ENCODE measurements at places on chromosomes 11 and 22.

DNA sequence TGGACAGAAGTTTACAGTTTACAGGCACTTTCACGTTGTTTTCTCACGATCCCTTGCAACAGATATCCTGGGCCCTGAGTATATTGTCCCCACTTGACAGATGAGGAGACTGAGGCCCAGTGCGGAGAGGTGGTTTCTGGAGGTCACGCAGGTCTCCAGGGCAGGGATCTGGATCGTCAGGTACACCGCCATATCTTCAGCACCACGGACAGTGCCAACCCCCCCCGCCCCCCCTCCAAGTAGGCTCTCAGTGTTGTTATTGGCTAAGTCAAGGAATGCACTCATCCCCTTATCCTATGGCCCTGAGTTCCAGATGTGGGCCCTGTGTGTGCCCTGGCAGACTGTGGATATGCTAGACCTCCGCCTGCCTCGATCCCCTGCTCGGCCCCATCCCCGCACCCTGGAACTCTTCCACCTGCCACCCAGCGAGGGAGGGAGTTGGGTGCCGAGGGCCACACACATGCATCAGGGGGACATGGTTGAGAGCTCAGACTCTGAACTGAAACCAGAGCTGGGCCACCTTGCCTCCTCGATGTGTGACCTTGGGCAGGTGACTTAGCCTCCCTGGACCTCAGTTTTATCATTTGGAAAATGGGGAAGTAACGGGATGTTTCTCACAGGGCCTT is 37.5 kb downstream of the MPPED1 start:
- no peak for DNase-seq

GRCh38 chr22:34567367-34567766 is 498.6 kb upstream of the ISX start:
- no peak for DNase-seq

- DNase-seq = no peak
Observed at GRCh38 chr11:119307974-119308373, 9.0 kb downstream of the MCAM start.

DNA sequence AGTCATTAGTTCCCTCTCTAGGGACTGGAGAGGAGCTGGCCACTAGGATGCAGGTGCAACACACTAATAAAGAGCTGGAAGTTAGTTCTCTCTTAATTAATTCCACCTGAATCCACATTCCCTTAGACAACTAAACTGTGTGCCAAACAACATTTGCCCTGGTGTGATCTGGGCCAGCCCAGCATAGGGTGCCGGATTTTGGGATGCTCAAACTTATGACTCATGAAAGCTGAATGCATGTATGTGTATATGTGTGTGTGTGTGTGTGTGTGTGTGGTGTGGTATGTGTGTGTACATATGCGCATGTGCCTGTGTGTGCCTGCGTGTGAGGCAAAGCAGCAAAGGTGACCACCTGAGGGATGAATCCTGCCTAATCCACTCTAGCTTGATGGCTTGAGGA is 110.7 kb downstream of the EHF start:
- no peak for DNase-seq

- no peak for DNase-seq
Observed at GRCh38 chr11:74090701-74091100, 80.1 kb downstream of the C2CD3 start.

DNA sequence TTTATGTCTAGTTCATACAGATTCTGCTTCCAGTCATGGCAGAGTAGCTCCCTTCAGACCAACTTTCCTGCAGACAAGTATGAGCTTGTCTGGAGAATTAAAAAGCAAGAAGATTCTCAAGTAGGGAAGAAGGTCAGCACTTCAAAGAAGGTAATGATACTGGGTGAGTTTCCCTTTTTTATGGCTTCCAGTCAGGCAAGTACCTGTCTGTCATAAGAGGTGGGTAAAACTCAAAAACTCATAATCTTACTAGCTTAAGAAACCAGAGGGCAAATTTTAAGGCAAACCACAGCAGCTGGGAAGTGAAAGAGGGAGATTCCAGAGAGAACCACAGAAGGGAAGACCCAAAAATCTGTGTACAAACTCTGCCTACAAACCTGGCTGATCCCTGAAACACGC is 54.2 kb downstream of the DENND5A start:
- no peak for DNase-seq

- DNase-seq = no peak
Observed at GRCh38 chr11:114260077-114260476, 36.1 kb upstream of the NNMT start.

- no peak for DNase-seq
Observed at GRCh38 chr22:25746012-25746373, 4.0 kb downstream of the MYO18B start.

DNA sequence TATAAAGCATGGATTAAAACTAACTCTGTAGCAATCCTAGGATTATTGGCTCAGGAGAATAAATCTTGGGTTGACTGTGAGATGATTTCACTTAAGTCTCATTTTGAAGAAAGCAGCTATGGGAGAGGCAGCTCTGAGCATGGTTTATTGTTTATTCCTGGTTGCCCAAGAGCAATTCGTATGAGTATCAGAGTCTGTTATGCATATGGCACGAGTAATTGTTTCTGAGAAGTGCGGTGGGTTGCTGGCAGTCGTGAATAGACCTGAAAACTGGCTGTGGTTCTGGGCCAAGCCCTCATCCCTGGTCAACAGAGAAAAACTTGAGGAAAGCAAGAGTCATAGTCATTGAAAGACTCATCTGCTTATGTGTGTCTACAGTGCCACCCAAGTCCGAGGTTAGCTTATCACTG is 26.8 kb downstream of the DIXDC1 start:
- DNase-seq = no peak

DNA sequence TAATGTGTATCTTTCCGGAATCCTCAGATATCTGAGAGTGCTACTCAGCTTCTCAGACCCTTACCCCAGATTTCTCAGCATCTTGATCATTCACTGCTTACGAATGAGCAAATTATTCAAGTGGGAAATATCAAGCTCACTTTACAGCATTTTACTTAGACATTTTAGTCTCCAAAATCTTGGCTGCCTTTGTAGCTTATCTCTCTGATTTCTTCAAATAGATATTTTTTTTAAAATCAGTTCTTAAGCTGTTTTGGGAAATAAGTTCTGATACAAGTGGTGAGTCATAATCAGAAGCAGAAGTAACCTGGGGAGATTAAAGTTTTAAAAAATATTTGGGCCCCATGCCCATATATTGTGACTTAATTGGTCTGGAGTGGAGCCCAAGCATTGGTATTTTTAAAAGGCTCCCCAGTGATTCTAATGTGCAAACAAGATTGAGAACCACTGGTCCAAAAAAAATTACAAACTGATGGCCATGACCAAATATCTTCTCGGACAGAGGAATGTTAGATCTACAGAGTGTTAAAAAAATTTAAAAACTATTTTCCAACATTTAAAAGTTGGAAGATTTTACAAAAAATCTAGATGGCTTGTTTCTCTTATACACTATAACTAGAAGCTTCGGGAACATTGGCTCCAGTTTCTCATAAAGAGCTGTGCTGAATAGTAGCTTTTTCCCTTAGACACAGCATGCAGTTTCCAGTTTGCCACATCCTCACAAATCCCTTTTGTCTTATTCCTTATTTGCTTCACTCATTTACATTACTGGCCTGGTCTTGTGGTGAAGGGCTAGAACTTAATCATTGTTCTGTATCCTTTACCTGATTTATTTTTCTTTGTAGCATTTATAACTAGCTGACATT is 87.8 kb upstream of the BMAL1 start:
- no peak for DNase-seq

DNA sequence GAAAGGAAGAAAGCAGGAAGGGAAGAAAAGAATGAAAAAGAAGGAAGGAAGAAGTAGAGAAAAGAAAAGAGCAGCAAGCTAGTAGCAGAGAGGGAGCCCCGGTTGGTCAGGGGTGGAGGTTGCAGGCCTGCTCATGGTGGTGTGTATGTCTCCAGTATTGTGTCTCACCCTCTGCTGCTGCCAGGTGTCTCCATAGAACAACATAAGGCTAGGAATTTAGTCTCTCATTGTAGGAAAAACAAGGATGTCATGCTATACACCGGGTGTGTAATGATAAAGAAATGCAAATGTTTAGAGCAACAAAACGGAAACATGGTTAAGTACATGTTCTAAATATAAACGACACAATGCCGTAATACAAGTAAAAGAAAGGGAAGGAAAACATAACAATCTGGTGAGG is 342.5 kb downstream of the NTM start:
- no peak for DNase-seq

GRCh38 chr11:44530413-44531115 is 34.9 kb upstream of the CD82 start:
- DNase-seq = no peak

DNA sequence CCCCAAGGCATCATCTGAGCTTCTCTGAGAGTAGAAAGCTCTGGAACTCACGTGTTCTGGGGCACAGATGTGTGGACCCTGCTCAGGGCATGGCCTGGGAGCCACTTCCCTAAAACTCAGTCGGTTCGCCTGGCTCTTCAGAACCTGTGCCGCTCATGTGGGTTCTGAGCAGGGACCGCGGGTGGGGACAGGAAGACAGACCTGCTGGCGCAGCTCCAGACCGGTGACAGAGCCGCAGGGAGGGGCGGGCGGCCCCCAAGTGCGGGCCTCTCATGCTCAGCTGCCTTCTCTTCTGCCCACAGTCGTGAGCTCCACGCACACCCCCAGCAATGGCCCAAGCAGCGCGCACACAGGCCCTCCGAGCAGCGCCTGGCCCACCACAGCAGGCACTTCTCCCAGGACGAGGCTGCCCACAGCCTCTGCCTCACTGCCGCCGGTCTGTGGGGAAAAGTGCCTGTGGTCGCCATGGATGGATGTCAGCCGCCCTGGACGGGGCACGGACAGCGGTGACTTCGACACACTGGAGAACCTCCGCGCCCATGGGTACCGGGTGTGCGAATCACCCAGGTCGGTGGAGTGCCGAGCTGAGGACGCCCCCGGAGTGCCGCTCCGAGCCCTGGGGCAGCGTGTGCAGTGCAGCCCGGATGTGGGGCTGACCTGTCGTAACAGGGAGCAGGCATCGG is 24.2 kb downstream of the MUC5AC start:
- DNase-seq = no peak

- DNase-seq = no peak
Observed at GRCh38 chr22:40309631-40310030, 36.7 kb upstream of the ADSL start.

DNA sequence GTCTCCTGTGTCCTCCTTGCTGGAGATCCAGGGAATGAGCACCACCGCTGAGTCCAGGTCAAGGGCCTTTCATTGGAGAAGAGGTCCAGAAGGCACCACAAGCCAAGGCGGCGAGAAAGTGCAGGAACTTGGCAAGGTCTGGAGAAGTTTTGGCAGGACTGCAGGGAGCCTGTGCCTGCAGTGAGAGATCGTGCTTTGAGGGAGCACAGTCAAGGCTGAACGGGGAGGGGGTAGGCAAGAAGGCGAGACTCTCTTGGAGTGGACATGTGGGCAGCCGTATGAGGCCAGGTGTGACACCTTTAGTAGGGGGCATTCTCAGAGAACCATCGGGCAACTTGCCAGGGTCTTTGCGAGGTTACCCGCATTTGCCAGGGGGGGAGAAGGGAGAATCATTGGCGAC is 30.5 kb downstream of the LRRC10B start:
- no peak for DNase-seq

GRCh38 chr11:83459798-83460197 is 173.6 kb upstream of the CCDC90B start:
- DNase-seq = no peak

DNA sequence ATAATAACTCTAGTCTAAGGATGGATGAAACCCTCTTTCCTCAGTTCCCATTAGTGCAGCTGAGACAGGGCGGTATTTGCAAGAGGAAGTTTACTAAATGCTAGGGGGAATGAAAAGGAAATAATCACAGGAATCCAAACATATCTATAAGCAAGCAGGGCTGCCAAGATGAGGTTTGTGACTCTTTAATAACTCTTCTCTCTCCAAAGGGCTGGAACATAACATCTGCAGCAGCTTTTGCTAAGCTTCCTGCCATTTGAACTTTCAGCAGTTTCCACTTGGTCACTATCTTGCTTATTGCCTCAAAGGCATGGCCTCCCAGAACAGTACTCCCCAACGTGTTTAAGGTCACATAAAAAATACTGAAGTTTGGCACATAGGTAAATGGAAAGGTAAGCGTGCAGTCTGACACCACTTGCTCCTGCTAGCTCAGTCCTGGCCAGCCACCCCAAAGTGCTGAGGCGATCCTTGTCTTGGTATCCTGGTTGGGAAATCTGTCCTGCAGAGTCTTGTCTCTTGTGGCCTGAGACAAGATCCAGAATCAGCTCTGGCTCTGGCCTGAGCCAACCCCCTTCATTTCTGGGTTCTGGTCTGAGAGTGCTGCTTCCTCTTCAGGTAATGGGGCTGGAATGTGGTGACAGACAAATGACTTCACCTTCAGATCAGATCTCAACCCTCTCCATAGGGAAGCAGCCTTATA is 81.8 kb downstream of the KCNC1 start:
- DNase-seq = no peak

- no peak for DNase-seq
Observed at GRCh38 chr11:15471048-15471894, 356.5 kb downstream of the INSC start.

GRCh38 chr11:16356761-16357393 is 531 bp upstream of the SOX6 start:
- DNase-seq = no peak

DNA sequence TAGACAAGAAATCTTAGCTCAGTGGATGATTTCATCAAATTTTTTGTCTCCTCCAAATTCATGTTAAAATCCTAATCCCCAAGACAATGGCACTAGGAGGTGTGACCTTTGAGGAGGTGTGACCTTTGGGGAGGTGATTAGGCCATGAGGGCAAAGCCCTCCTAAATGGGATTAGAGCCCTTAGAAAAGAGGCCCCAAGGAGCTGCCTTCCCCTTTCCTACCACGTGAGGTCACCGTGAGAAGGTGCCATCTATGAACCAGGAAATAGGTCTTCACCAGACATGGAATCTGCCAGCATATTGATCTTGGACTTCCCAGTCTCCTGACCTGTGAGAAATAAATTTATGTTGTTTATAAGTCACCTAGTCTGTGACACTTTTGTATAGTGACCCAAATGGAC is 138.7 kb downstream of the TRIM29 start:
- no peak for DNase-seq

DNA sequence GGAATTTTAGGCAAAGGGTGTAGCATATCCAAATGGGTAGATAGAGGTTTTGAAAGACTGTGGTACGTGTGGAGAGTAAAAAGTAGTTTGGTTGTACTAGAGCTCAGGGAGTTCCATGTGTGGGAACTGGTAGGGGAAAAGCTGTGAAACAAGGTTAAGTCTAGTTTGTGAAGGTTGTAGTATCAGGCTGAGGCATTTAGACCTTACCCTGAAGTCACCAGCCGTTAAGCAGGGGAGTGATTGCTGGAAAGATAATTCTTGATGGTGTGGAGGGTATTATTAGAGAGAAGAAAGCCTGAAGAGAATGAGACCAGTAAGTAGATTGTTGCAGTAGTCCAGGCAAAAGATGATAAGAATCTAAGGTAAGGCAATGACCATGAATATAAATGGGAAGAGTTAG is 68.0 kb downstream of the RNF169 start:
- no peak for DNase-seq

GRCh38 chr22:23184764-23185113 is 4.4 kb downstream of the BCR start:
- DNase-seq = no peak
